Stimulated activated CD8-positive, alpha-beta memory T cell treated with anti-CD3 and anti-CD28 coated beads, Interleukin-2, amount 100 ng/mL, for 48 hours (primary cell): ENCODE measurements at places on chromosomes 2 and 18.

DNA sequence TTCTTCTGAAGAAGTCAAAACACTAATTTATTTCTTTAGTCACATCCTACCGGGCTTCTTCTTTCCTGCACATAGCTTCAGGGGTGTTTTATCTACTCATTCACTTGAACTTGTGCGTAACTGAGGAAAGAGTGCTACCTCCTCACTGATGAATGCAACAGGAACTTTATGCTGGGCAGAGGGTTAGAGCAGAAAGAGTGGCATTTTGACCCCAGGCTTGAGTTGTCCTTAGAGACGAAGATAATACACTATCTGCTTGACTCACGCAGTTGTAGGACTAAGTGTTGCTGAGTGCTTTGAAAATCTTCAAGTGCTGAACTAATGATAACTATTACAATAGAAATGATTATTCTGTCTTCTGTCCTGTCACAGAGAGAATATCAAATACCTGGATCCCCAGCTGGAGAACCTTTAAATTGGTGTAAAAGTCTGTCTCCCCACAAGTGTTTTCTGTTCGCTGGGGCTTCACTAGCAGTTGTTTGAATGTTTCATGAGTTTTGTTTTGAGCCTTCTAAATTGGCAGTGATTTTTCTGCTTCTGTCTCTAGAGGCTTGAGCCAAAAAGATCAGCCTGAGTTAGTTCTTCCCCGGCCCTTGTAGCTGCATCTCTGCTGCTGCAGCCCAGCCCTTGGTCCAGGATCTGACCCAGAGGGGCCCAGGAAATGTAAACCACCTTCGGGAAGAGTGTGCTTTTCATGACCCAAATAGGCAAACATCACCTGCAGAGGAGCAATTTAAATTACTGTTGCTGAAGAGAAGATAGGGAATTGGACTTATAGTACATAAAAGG, 86.3 kb upstream of the LGALSL start:
- DNase-seq: no peak

DNA sequence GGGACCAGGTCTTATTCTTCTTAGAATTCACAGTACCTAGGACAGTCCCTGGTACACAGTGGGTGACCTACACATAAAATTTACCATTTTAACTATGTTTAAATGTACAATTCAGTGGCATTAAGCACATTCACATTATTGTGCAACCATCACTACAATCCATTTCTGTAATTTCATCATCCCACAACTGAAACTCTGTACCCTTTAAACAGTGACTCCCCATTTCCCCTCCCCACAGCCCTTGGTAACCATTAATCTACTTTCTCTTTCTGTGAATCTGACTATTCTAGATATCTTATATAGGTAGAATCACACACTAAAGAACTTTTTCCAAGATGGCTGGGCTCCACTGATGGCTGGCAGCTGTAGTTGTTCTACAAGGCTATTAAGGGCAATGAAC, 41.6 kb downstream of the GFPT1 start:
- no peak for DNase-seq

DNA sequence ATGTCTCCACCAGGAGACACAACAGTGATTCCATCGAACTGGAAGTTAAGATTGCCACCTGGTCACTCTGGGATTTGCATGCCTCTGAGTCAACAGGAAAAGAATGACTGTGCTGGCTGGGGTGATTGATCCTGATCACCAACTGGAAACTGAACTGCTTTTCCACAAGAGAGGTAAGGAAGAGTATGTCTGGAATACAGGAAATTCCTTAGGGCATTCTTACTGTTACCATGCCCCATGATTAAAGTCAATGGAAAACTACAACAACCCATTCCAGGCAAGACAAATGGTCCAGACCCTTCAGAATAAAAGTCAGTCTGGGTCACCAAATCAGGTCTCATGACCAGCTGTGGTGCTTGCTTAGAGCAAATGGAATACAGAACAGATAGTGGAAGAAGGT, 12.0 kb upstream of the DDX1 start:
- DNase-seq: no peak

- DNase-seq: no peak
Measured at GRCh38 chr2:225064362-225064761, 22.1 kb upstream of the DOCK10 start.
